ENCODE measurements at places on chromosomes 3 and 15.

GRCh38 chr15:48778331-48778730 is 32.5 kb downstream of the CEP152 start:
- no peak for DNase-seq

DNA sequence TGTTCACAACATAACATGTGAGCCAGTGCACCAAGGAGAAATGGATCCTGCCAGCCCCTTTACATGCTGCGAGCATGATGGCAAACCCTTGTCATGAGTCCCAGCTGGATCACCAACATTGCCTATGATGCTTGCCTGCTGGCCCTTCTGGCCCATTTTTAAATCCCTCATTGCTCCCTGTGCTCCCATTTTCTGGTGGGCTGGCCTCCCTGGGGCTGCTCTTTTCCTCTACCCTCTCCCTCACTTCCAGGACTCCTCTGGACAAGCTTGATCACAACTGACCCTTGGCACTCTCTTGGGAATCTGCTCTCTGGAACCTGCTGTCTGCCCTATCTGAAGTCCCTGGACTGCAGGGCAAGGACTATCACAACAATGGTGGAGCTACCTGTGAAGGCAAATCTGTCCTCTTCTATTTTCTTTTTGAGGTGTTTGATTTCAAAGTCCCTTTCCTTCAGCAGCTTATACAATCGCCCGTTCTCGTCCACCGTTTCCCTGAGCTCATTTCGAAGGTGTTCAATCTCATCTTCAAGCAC is 16.3 kb downstream of the CCDC13 start:
- no peak for DNase-seq

GRCh38 chr15:72778796-72779195 is 4.8 kb downstream of the ADPGK start:
- DNase-seq = no peak

- DNase-seq = no peak
These were observed 187.7 kb upstream of the CMC1 start for GRCh38 chr3:28053759-28054158.

DNA sequence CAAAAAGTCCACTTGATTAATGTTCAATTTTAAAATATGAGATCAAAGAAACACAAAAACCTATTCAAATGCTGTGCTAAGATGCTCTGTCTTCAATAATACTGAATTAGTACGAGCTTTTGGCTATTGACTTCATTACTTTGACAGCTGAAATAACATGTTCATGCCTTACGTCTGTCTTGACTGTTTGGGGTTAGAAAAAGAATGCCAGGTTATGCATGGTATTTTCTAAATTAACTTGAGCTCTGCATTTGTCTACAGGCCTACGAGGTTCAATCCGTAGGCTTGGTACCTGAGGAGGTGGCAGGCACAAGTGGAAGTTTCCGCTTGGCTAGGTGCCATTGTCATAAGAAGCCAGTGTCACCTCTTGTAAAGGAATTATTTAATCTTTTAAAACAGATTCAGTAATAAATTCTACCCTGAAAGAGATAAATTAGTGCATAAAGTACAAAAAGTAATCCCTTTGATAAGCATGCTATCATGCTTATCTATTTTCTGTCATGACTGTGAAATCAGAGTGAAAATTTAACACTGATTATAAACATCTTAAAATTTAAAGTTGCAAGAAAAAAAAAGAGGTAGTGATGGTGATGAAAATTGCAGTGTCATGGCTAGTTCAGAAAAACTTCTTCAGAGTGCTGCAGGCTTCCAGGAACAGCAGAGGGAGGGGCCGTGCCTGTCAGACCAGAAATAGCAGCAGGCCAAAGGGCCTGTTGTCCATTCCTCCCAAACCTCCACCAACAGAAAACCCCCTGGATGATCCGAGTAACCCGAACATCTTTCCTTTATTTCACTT is 115.7 kb downstream of the ARRDC4 start:
- no peak for DNase-seq

GRCh38 chr3:122092460-122093165 is 37.5 kb downstream of the CD86 start:
- DNase-seq = no peak

GRCh38 chr3:74075241-74075640 is 450.5 kb upstream of the PDZRN3 start:
- DNase-seq = no peak

DNA sequence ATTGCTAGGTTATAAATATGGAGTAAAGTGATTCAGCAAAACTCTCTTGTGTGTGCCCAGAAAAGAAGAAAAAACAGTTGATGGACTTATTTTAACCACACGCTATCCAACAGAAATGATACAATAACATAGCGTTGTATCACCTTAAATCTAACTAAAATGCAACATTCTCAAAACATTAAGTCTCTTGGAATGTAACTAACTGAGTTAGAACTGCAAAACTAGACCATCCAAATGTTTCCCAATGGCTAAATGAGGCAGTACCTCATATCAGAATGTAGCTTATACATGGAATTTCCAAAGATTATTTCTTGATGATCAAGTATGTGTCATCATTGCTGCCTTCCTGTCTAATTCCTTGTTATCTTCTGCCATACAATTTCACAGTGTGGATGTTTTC is 187.9 kb downstream of the CNTN3 start:
- no peak for DNase-seq

- DNase-seq = no peak
These were observed 84.1 kb downstream of the ST6GAL1 start for GRCh38 chr3:187014417-187014864.

DNA sequence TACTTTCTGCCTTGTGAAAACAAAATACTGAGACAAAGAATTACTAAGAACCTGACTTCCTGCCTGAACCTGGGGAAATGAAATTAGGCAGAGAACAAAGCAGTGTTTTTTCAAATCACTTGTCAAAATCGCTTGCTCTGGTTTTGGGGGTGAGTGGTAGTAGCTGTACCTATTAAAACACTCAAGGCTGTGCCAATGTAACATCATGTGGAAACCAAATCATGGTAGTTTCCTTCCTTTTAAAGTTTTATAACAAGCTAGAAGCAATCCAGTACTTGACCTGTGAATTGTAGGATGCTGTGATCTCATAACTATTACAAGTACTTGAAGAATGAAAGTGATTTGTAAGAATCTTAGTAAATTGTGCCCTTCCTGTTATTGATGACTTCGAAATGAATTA is 6.7 kb downstream of the CMTM8 start:
- DNase-seq = no peak

DNA sequence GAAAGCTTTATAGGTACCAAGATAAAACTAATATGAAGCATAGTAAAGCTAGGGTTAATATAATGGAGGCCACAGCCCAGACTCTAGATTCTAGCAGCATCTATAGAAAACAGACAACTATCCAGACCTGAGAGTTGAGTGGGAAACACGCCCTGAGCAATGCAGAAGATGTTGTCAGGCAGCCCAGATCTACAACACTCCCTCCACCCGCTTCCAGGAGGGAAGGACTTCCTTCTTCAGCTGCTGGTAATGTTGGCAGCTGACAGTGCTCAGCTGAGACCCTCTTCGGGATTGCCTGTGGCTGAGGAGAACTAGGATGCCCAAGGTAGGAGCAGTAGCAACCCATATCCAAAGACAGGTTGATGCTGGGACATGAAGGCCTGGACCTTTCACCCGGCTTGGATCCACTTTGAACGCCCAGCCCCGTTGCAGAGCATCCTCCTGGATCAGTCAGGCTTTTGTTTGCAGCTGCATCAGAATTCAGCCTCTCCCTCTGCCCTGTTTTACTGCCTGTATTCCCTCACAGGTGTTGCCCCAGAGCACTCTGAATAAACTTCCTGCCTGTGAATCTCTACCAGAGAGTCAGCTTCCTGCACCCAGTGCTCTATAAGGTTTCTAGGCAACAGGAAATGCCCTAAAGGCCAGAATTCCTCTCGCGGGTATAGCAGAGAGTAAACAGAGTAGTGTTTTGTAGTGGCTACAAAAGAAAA is 174.7 kb upstream of the IL12A start:
- no peak for DNase-seq

DNA sequence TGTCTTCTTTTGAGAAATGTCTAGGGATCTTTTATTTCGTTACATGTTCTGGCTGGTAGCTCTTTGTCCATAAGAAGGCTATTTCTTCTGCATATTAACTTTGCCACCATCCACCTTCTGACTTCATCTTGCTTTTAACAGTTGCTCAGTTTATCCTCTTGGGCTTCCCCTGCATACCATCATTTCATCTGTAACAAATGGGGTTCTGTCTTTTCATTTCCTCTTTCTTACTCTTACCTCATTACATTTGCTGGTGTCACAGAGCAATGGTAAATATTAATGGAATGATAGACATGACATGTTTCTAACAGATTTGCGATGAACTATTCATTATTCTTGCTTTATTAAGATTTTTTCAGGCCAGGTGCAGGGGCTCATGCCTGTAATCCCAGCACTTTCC is 62.4 kb downstream of the GASK1A start:
- DNase-seq = no peak

DNA sequence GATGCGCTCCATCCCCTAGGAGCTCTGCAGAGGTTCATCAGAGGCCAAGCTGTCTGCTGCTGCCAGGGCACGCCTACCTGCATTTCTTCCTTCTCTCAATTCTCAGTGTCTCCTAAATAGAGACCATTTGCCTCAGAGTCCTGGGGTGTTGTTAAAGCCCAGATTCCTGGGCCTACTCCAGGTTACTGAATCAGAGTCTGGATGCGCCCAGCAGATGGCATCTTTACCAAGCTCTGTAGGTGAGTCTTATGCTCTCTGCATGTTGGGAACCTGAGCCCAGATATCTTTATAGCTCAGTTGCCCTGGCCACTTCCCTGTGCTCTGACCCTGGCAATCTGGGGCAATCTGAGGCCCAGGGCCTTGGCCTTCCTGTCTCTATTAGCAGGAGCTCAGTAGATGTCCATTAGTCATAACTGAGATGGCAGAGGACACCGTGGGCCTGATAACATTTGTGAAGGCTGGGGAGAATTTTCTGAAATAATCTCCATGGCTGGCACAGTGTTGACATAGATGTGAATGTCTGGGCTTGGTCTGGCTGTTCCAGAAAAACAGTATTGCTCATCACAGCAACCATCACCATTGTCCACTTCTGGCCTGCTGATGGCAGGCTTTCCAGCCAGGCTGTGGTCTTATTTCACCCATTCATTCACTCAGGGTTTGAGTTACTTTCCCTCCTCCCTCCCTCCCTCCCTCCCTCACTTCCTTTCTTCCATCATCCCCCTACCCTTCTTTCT is 13.3 kb upstream of the RBP1 start:
- DNase-seq = no peak

DNA sequence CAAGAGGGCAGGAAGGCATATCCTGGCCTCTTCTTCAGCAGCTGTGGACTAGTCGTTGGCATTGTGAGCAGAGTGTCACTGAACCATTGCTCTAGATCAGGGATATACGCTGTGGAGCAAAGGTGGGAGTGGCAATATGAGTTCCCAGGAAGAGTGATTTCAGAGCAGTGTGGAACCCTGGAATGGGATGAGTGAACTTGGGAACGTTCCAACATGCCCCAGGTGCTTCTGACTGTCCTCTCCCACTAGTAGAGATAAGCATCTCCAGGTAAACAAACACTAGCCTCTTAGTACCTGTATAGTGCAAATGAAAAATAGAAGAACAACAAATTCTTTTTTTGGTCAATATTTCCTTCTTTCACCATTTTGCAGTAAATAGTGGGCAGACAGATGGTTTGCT is 123.6 kb upstream of the VEPH1 start:
- DNase-seq = no peak

- no peak for DNase-seq
These were observed 101.2 kb downstream of the CHST2 start for GRCh38 chr3:143220741-143221140.

- DNase-seq = no peak
These were observed 1.2 kb downstream of the PIGB start for GRCh38 chr15:55320238-55320550.

- DNase-seq = no peak
These were observed 1.2 kb downstream of the CGNL1 start for GRCh38 chr15:57377478-57377847.

GRCh38 chr3:121601212-121601812 is 8.1 kb downstream of the FBXO40 start:
- DNase-seq = no peak

- DNase-seq = no peak
These were observed at the start of gene CHRNA7 for GRCh38 chr15:32029862-32030781. TSS of gene CHRNA7 (plus strand) at chr15:32030515. CDS start at chr15:32030595, 80 bp downstream.
